ENCODE measurements at places on chromosomes 3 and 15.

DNA sequence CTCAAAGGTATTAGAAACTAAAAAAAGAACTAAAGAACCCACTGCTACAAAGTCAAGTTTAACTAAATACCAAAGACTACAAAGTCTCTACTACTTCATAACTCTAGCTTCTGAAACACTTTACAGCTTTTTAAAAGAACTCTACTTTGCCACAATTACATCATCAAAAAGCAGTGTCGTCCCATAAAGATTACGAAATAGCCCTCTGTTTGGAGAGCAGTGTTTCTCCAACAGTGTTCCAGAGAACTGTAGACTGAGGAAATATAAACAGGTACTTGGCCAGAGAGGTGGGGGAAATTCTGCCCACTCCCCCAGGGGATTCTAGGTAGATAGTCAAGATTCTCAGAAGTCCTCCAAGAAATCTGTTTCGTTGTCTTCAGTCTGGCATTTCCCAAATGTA lies 225.6 kb downstream of the PDZRN3 start:
- no peak for DNase-seq

DNA sequence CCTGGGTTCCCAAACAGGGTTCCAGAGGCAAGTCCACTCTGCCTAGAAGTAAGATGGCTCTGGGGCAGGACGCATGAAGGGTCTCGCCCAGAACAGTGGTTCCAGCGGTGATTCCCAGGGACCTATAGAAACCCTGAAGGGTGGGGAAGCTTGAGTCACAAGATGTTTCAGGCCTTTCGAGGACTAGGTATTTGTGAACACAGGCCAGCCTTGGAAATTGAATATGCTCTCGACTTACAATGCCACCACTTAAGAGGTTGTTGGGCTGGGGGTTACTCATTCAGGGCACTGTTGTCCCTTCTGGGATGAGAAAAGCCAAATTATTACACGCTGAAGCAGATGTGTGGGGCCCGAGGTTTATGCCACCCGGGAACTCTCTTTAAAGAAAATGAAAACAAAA lies 152.0 kb downstream of the TJP1 start:
- DNase-seq = no peak

DNA sequence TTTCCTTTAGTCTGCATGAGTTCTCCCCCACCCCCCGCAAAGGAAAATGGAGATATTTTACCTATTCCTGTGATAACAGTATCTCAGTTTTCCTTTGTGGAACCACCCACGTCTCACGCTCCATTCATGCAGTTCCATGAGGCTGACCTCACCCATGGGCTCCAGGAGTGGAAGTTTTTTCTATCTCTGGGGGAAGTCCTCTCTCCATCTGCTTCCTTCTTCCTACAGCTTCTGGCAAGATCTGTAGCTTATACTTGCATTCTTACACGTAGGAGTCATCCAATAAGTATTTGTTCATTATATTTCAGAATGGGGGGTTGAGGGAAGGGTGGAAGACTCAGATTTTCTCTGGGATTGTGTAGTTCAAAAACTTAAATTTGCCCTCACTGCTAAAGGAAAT lies 5.8 kb upstream of the GLCE start:
- no peak for DNase-seq

DNA sequence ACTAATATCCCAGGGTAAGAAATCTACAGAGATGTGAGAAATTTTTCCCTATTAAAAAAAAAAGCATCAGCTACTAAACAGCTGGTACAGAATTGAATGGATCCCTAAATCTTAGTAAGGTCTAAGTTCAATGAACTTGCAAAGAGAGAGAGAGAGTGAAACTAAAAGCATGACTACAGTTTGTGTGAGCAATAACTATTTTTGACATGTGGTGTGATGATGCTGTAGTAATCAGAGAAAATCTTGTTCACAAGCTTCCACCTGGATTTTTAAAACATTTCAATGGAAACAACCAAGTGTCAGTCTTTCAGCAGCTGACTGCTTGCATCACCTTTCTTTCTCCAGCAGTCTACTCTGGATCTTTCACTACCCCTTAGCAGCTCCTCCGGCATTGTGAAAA lies 45.2 kb upstream of the ABI3BP start:
- DNase-seq = no peak

DNA sequence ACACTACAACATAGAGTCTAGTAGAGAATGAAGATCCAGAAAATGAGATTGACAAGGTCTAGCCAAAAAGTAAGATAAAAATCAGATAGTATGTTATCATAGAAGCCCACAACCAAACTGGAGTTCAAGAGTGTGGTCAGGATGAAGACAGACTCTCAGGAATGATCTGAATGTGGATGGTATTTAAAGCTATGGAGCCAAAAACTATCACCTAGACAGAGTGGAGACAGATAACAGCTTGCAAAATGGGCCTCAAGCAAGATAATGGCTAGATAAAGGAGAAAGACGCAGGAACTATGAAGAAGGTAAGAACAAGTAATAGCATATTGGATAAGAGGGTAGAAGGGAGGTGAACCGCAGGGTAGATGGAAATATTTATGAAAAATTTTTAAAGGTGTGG lies 35.4 kb downstream of the ZMAT3 start:
- no peak for DNase-seq

- no peak for DNase-seq
Measured at GRCh38 chr3:78988324-78988723, 779.5 kb downstream of the ROBO1 start.

- DNase-seq = no peak
Measured at GRCh38 chr3:47565734-47566550, 12.7 kb downstream of the CSPG5 start.

DNA sequence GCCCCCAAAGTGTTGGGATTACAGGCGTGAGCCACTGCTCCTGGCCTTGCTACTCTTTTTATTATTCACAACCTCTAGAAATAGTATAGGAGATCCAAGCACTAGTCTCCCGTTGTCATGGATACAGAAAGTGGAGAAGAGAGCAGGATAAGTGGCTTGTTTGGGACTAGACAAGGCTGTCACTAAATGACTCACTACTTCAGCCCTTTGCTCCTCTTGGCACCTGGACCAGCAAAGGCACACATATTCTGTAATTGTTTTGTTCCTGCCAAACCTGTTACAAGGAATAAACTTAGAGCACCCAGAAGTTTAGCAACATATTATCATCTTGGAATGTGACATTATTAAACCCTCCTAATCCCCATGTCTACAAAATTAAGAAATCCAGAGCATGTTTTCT lies 427.2 kb upstream of the THBS1 start:
- DNase-seq = no peak

DNA sequence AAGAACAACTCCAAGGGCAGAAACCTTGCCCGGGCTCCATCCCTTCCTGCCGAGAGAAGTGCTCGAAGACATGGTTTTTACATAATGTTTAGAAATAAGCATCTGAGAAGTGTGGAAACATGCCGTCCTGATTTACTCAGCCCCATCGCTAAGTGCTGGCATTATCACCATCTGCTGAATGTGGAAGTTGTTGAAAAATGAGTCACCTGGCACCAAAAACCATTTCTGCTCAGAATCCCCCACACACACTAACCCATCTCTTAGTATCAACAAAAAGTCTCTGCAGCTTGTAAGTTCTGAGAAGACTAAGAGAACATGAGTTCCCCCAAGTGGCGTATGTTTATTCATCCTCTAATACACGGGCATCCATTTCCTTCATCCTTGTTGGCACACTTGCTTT lies 51.0 kb upstream of the ARL8B start:
- no peak for DNase-seq

DNA sequence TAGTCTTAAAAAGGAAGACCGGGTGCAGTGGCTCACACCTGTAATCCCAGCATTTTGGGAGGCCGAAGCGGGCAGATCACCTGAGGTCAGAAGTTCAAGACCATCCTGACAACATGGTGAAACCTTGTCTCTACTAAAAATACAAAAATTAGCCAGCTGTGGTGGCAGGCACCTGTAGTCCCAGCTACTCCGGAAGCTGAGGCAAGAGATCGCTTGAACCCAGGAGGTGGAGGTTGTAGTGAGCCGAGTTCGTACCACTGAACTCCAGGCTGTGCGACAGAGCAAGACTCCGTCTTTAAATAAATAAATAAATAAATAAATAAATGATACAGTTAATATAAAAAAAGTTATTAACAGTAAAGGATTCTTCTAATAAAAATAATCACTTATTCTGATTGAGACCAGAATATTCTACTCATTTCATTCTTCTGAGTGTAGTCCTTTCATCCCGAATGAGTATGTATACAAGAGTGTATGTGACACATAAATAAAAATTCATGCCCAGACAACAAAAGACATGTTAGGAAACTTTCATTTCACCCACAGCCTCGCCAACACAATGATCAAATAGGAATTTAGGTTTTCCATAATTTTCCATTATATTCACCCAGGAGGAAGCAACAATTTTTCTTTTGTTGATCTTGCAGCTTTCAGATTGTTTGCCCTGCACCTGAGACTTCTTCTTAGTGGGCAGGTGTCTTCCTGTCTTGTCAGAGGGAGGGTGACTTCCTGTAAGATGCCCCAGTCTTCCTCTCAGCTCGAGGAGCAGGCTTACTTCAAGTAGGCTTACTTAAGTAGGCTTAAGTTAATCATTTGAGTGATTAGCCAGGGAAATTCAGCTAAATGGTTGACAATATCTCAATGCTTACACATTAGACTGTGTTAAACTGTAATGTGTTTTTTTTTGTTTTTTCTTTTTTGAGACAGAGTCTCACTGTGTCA lies 7.8 kb upstream of the NUP210 start:
- DNase-seq = no peak

- DNase-seq = peak; percentile 62
Measured at GRCh38 chr15:80455668-80456442, 51.7 kb downstream of the ARNT2 start.

DNA sequence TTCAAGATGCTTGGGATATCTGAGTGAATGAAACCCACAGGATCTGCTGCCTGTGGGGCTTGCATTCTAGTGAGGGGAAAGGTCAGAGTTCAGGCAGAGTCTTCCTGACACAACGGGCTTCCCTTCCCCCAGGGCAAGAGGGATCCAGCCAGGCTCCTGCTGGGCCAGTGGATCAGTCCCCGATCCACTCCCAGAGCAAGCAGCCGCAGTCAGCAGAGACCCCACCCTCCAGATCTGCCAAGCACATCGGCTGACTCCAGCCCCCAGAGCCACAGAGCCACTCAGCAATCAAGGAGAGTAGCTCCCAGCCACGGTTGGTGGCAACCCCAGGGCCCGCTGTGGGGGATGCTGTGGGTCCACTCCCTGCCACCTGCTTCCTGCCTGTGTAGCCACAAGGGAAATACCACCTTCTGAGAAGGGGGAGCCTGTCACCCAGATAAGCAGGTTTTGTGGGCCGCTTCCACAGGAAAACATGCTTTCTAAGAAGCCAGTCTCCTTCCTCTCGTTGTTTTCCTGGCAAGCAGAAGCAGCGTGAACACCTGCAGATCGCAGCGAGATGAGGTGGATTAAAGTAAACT lies 44.9 kb downstream of the CPN2 start:
- no peak for DNase-seq

DNA sequence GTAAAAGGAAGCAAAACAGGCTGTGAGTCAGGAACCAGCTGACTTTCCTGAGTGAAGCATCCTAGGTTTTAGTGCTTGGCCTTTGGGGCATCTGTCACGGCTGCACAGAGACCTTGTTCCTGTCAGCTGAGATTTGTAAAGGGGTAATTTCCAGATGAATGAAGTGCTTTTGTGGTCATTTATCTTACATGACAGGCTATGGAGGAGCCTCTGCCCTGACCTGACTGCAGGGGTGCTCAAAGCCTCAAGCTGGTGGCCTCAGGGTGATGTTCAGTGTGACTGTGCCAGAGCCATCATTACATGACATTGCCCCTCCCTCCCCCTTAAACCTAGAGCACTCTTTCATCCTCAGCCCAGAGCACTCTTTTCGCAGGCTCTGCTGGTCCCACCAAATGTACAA lies 132.5 kb downstream of the ARNT2 start:
- no peak for DNase-seq

GRCh38 chr15:44028349-44028748 lies 166.7 kb downstream of the FRMD5 start:
- DNase-seq = no peak

DNA sequence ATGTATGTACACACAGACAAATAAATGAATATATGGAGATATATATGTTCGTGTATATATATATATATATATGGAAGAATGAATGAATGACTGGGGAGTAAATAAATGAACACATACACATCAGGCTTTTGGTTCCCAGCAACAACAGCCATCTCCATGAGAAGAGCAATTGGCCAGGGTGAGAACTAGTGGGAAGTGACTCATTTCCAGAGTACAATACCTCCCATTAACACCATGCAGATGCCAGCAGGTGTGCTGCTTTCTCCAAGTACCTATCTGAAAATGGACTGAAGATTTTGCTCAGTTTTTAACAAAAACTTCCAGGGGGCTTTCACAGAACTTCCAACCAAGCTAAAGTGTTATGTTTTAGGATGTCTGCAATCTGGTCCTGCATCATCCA lies 179.8 kb upstream of the SLC2A2 start:
- no peak for DNase-seq

DNA sequence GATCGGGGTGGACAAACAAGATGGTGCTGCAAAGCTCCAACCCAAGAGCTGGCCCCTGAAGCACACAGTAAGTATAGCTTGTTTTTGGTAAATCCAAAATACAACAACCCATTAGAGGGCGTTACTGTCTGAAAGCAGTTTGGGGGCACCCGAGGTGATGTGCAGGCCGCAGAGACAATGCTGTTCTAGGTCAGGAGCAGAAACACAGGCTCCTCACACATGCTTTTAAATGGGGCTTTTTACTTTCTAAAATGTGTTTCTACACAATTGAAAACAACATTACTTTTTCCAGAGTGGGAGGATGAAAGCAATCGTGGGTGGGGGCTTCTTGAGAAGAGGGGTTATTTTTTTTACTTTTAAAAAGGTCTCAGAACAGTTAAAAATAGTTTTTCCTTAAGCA lies 1029.3 kb upstream of the CFAP20DC start:
- no peak for DNase-seq

GRCh38 chr3:120678331-120678947 lies 3.6 kb downstream of the HGD start:
- DNase-seq = peak; percentile 61

DNA sequence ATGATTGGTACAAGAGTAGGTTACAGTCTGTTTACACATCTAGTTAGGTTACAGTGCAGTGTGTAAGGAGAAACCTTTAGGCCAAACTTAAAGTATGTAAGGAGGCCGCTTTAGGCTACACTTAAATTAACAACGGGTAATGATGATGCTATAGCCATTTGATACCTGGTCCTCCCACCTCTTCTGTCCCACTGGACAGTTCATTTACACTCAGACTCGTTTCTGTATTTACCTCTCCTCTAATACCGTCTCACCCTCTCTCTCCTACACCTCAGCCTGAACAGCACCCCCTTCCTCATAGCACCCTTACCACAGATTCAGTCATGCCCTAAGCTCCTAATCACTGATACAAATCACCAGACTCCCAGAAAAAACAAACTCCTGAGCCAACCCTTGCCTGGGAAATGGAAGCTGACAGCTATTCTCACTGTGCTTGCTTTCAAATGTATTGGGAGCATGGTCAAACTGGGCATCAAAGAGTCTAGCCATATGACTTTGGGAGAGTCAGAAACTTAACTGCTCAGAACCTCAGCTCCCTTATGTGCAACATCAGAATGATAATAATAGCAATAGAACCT lies 241.3 kb upstream of the SETMAR start:
- no peak for DNase-seq

- no peak for DNase-seq
Measured at GRCh38 chr3:40869013-40869412, 330.3 kb upstream of the CTNNB1 start.

GRCh38 chr3:66662894-66663293 lies 162.1 kb upstream of the LRIG1 start:
- no peak for DNase-seq

Measured in ovary (tissue), 10 donors.